ENCODE measurements at places on chromosomes 16 and 17.

- H3K36me3 ChIP-seq = no peaks in the 10 kb centered on the region
- H3K4me3 ChIP-seq = no peak overlapping the region
- H3K4me1 ChIP-seq = no peaks in the 10 kb centered on the region
- H3K27ac ChIP-seq = no peak overlapping the region
- peaks cover 21% of the 10 kb centered on the region for H3K27me3 ChIP-seq
Measured at GRCh38 chr16:77297996-77298395, 98.8 kb downstream of the SYCE1L start.

- no peaks in the 10 kb centered on the region for H3K36me3 ChIP-seq
- peaks cover 2% of the 10 kb centered on the region for H3K27me3 ChIP-seq
- H3K4me1 ChIP-seq = peaks cover 25% of the 10 kb centered on the region
- no peak for DNase-seq
- H3K4me3 ChIP-seq = no peak overlapping the region
- H3K27ac ChIP-seq = no peak overlapping the region
Measured at GRCh38 chr16:68380348-68380670, 68.0 kb downstream of the SMPD3 start.

- no peaks in the 10 kb centered on the region for H3K4me1 ChIP-seq
- H3K36me3 ChIP-seq = no peaks in the 10 kb centered on the region
- no peak for DNase-seq
- H3K27me3 ChIP-seq = peaks cover 11% of the 10 kb centered on the region
Measured at GRCh38 chr16:86768999-86769398, 190.7 kb downstream of the FOXL1 start.

DNA sequence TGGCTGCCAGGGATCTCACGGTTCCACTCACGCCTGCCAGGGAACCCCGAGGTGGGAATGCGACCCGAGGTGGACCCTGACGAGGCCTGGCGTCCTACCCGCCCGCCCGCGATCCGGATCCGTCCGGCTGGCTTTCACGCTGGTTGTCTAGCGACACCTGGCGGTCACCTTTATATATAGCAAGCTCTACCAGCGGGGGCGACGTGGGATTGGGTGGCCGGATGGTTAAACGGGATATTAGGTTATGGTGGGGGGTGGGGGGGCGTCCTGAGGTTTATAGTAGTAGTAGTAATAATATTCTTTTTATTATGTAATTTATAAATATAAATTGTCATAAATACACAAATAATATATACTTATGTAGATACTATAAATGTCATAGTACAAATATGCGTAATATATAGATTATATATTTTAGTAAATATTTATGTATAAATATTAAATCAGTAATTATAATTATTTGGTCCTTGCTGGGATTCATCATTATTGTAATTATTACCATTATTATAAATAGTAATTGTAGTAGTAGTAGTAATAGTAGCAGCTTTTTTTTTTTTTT, 136.9 kb downstream of the KCNJ12 start:
- no peak overlapping the region for H3K27ac ChIP-seq
- H3K27me3 ChIP-seq = peaks cover 41% of the 10 kb centered on the region
- peak overlapping the region; percentile 45 for H3K4me3 ChIP-seq
- no peaks in the 10 kb centered on the region for H3K36me3 ChIP-seq
- DNase-seq = peak; percentile 81

- H3K27ac ChIP-seq = no peak overlapping the region
- H3K27me3 ChIP-seq = peaks cover 18% of the 10 kb centered on the region
- H3K36me3 ChIP-seq = no peaks in the 10 kb centered on the region
- peaks cover 11% of the 10 kb centered on the region for H3K4me1 ChIP-seq
- DNase-seq = no peak
Measured at GRCh38 chr16:57898961-57899360, 72.0 kb downstream of the CNGB1 start.

GRCh38 chr16:68909099-68909733, 65.9 kb downstream of the TANGO6 start:
- no peak overlapping the region for H3K4me3 ChIP-seq
- peaks cover 6% of the 10 kb centered on the region for H3K36me3 ChIP-seq
- DNase-seq = no peak
- no peak overlapping the region for H3K27ac ChIP-seq
- no peaks in the 10 kb centered on the region for H3K27me3 ChIP-seq

DNA sequence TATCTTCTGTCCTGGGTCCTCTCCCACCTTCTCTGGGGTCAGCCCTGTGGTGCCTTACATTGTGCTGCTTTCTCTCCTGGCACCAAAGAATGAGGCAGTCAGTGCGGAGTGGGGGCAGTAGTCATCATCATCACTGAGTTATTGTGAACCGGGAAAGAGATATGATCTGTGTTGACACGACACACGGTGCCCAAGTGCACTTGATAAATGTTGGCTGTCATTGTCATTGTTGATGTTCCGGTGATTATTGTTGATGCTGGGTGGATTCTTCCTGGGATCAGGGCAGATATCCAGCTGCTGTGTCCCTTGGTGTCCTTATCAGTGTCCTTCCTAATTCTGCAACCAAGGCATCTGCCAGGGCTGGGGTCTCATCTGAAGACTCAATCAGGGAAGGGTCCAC, 121.7 kb downstream of the ABCC6 start:
- H3K27me3 ChIP-seq = no peaks in the 10 kb centered on the region
- no peaks in the 10 kb centered on the region for H3K4me1 ChIP-seq
- H3K36me3 ChIP-seq = peaks cover 8% of the 10 kb centered on the region
- H3K4me3 ChIP-seq = no peak overlapping the region
- no peak overlapping the region for H3K27ac ChIP-seq

DNA sequence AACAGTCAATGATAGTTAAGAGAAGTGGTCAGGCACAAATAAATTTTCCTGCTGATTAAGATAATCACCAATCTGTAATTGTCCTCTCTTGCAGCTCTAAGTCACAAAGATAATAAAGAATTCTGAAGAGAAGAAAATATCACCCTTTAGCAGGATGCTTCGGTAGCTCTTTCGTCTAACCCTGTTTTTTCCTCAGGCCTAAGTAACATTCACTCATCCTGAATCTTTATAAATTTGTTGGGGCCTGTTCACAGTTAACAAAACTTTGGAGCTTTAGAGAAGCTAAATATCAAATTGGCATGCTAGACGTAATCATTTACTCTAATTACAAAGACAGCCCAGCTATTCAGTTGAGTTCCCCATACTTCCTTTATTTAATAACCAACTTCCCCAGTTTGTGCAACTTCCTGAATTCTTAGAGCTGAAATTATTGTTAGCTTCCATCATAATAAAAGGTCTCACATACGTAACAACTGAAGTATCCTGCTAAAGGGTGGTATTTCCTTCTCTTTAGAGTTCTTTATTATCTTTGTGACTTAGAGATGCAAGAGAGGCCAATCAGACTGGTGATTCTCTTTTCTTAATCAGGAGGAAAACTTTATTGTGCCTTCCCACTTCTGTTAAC, 118.6 kb downstream of the TANGO6 start:
- DNase-seq = no peak
- H3K36me3 ChIP-seq = no peaks in the 10 kb centered on the region
- no peaks in the 10 kb centered on the region for H3K4me1 ChIP-seq

GRCh38 chr17:61467416-61468262, 15.4 kb downstream of the TBX4 start:
- peaks cover 2% of the 10 kb centered on the region for H3K4me1 ChIP-seq
- H3K27me3 ChIP-seq = peaks cover 14% of the 10 kb centered on the region
- DNase-seq = no peak
- H3K4me3 ChIP-seq = no peak overlapping the region
- no peak overlapping the region for H3K27ac ChIP-seq
- no peaks in the 10 kb centered on the region for H3K36me3 ChIP-seq

DNA sequence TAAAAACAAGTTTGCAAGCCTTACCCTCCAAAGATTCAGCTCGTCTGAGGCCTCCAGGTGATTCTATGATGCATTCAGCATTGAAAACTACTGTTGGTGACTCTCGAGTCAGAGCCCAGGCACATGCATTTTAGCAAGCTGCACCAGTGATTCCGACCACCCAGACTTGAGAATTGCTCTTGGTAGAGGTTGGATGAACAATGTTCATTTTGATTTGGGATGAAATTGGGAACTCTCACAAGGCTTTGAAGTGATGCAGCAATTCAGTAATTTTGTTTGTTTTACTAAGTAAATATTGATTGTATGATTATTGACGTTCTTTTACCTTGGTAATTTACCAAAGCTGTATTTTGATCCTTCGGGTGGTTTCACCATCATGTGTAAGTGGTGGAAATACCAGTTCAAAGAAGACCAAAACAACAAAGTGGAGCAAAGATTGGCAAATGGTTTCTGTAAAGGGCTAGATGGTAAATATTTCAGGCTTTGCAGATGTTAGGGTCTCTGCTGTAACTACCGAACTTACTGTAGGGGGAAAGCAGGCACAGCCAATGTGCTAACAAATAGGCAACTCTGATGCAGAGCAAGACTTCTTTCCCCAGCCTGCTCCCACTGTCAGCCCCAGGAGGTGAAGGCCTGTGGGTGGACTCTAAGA, 11.8 kb downstream of the ALDH3A2 start:
- H3K36me3 ChIP-seq = no peaks in the 10 kb centered on the region
- peaks cover 12% of the 10 kb centered on the region for H3K4me1 ChIP-seq
- no peak for DNase-seq
- H3K27ac ChIP-seq = no peak overlapping the region
- H3K27me3 ChIP-seq = no peaks in the 10 kb centered on the region
- no peak overlapping the region for H3K4me3 ChIP-seq

GRCh38 chr16:16073891-16074881, 124.8 kb downstream of the ABCC1 start:
- peaks cover 2% of the 10 kb centered on the region for H3K36me3 ChIP-seq
- H3K4me3 ChIP-seq = no peak overlapping the region
- no peaks in the 10 kb centered on the region for H3K27me3 ChIP-seq
- no peak for DNase-seq

DNA sequence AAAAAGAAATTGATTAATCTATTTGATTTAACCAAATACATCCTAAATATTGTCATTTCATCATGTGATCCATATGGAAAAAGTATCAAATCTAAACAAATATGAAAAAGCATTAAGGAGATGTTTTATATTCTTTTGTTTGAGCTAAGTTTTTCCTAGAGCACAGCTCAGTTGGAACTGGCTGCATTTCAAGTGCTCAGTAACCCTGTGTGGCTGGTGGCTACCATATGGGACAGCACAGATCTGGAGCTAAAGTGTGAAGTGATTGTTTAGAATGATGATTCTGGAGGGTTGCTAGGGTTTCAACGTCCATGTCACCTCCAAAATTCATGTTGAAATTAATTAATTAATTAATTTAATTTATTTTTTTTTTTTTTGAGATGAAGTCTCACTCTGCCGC, 137.5 kb downstream of the XYLT1 start:
- DNase-seq = no peak
- H3K27ac ChIP-seq = no peak overlapping the region
- H3K4me1 ChIP-seq = peaks cover 5% of the 10 kb centered on the region
- no peak overlapping the region for H3K4me3 ChIP-seq

- no peak for DNase-seq
- peaks cover 6% of the 10 kb centered on the region for H3K36me3 ChIP-seq
- H3K27ac ChIP-seq = no peak within 1 kb of the TSS
Measured at GRCh38 chr17:81834831-81835267, at the start of gene PPP1R27. TSS of gene PPP1R27 (minus strand) at chr17:81835050. CDS start at chr17:81834953, 97 bp downstream.

DNA sequence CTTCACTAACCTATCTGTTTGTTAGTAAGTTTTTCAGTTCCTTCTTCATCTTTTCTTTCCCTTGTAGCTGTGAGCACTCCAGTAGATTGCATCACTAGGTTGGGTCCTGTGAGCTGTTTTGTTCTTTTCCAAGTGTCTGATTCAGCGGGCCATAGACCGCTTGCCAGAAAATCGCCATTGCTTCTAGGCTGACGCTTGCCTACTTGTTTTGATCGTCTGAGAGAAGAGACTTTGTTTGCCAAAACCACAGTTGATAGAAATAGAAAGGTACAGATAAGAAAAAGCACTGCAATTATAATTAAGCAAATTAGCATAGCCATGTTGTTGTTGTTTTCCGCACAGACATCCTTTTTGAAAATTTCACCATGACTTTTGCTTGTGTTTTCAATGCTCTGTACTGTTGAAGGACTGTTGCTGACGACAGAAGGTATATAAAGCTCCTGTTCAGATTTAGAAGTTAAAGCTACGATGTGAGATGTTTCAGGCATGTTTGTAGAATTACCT, 3.1 kb downstream of the EVI2A start:
- peak overlapping the region; percentile 94 for H3K27ac ChIP-seq
- DNase-seq = peak; percentile 74
- peak overlapping the region; percentile 82 for H3K4me3 ChIP-seq
- peaks cover 51% of the 10 kb centered on the region for H3K4me1 ChIP-seq

DNA sequence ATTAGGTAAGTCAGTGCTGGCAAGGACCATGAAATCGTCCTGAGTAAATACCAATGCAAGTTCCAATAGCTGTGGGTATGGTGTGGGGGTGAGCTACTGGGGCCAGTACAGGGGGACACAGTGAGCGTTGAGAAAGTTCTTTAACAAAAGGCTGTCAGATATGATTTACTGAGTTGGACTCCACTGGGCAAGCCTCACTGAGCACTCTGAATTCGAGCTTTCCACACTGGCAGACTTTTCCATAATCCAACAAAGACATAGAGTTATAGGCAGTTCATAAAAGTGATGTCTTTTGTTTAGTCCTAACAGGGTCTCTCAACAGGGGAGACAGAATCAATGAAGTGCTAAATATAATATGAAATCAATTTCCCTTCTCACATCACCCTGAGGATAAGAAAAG, 489.0 kb downstream of the KCNJ2 start:
- no peak for DNase-seq
- no peaks in the 10 kb centered on the region for H3K27me3 ChIP-seq
- no peaks in the 10 kb centered on the region for H3K4me1 ChIP-seq
- H3K27ac ChIP-seq = no peak overlapping the region
- H3K4me3 ChIP-seq = no peak overlapping the region

DNA sequence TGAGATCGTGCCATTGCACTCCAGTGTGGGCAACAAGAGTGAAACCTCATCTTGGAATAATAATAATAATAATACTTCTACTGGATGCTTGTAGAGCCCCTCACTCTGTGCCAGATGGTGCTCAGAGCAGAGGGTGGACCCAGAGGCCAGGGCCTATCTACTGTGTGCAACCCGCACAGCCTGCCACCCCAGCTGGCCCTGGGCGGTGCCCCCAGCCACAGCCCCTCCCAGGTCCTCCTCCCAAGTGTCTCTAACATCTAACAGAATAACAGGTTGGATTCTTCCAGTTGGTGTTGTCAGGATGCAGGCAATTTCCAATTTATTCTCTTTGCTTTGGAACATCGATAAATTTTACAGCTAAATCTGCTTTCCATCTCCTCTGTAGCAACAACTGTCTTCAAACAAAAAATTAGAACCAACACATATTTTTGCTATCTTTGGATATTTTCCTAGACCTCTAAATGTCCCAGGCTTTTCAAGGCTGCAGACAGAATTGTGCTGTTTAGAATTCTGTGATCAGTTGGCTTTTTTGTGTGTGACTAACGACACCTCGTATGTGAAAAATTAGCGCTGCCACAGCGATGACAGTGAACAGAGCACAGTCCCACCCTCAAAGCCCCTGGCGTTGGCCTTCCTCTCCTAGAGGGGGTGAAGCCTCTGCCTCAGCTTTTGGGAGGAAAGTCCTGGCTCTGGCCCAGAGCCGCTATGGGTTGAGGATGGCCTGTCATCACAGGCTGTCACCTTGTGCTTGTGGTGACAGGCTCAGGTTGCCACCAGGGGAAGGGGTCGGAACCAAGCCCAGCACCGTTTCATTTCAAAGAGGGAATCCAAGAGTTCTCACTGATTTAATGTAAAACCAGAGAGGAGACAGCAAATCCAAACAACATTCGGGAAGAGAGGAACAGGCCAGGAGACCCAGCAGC, 7.6 kb upstream of the EVPL start:
- DNase-seq = no peak
- no peaks in the 10 kb centered on the region for H3K27me3 ChIP-seq
- peak overlapping the region; percentile 52 for H3K27ac ChIP-seq
- peaks cover 3% of the 10 kb centered on the region for H3K36me3 ChIP-seq

- H3K4me1 ChIP-seq = no peaks in the 10 kb centered on the region
- DNase-seq = no peak
- peaks cover 6% of the 10 kb centered on the region for H3K27me3 ChIP-seq
- H3K27ac ChIP-seq = no peak overlapping the region
- H3K4me3 ChIP-seq = no peak overlapping the region
Measured at GRCh38 chr16:51051671-51052070, 99.4 kb downstream of the SALL1 start.

All from activated T-cell treated with anti-CD3 and anti-CD28 coated beads, Interleukin-2, amount 50 U/mL, for 72 hours (primary cell).